Thoracic aorta (tissue), 2 donors: ENCODE measurements at places on chromosomes 1 and 21.

DNA sequence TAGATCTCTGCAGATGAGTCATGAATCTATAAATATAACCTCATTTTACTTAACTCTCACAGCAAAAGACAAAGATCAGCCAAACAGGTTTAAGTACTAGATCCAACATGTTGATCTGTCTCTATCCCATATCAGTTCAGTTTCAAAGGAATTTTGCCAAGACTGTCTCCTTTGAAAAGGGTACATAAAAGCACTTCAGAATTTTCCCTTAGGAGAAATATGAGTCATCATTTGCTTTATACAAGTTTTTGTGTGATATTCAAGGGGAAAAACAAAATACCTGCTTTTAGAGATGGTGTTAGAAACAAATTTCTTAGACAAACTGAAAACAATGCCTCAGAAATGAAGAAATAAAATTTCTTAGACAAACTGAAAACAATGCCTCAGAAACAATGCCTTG, 73.5 kb upstream of the LRRC7 start:
- no peaks in the 10 kb centered on the region for H3K36me3 ChIP-seq
- DNase-seq = no peak
- no peak overlapping the region for H3K27ac ChIP-seq
- H3K4me1 ChIP-seq = no peaks in the 10 kb centered on the region
- H3K27me3 ChIP-seq = no peaks in the 10 kb centered on the region
- no peak overlapping the region for H3K4me3 ChIP-seq

GRCh38 chr1:153386500-153386901, 4.4 kb downstream of the S100A8 start:
- no peak for DNase-seq
- H3K36me3 ChIP-seq = no peaks in the 10 kb centered on the region
- H3K4me3 ChIP-seq = no peak overlapping the region

- H3K4me1 ChIP-seq = peaks cover 13% of the 10 kb centered on the region
- peak; percentile 56 for DNase-seq
- H3K27ac ChIP-seq = peak within 1 kb of the TSS; percentile 67
- H3K4me3 ChIP-seq = no peak within 1 kb of the TSS
- peaks cover 7% of the 10 kb centered on the region for H3K36me3 ChIP-seq
Measured at GRCh38 chr1:161367684-161368400, at the start of gene CFAP126. CFAP126 (minus strand) TSS chr1:161367876; CDS start chr1:161367868, 8 bp downstream.

DNA sequence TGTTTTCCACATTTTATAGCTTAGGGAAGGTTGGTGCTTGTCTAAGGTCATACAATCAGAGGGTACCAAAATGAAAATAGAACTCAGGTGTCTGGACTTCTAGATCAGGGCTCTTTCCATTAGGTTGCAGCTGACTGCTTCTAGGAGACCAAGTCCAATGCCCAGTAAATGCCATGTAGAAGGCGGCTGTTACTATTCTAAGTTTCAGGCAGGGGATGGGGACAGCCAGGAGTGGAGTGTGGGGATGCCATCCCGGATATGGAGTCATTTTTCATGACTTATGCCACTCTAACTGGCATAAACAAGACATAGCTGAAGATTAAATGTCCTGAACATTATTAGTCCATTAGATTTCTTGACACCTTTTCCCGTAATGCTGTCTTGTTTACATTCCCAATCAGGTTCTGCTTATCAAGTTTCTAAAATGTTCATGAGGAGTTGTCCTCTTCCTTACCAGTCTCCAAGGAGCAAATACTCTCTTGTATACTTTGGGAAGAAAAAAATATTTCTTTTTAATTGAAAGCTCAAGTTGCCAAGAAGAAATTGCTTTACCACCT, 31.5 kb downstream of the XCL1 start:
- DNase-seq = no peak
- H3K4me3 ChIP-seq = no peak overlapping the region
- H3K36me3 ChIP-seq = no peaks in the 10 kb centered on the region
- H3K4me1 ChIP-seq = peaks cover 42% of the 10 kb centered on the region
- no peaks in the 10 kb centered on the region for H3K27me3 ChIP-seq

DNA sequence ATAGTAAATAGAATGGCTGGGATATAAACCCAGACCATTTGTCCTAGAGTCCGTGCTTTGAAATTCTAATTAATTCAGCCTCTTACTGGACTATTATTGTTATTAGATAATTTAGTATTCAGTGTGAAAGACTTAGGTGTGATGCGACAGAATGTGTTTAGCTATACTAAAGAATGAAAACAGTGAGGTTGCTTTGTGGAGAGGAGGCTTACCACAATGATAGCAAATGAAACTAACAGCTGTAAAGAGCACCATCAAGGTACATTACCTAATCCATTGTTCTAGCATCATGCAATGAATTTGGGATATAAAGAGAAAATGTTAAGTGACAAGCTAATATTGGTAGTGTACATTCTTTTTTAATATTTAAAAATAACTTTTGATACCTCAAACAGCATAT, 911.1 kb downstream of the KCNT2 start:
- H3K27ac ChIP-seq = no peak overlapping the region
- H3K36me3 ChIP-seq = no peaks in the 10 kb centered on the region
- no peak for DNase-seq

- no peak overlapping the region for H3K27ac ChIP-seq
- no peaks in the 10 kb centered on the region for H3K4me1 ChIP-seq
- no peaks in the 10 kb centered on the region for H3K27me3 ChIP-seq
Measured at GRCh38 chr1:75257424-75257823, 123.2 kb downstream of the LHX8 start.

GRCh38 chr1:93749487-93749886, 67.8 kb upstream of the BCAR3 start:
- peaks cover 6% of the 10 kb centered on the region for H3K4me1 ChIP-seq
- H3K27me3 ChIP-seq = no peaks in the 10 kb centered on the region
- H3K4me3 ChIP-seq = no peak overlapping the region
- DNase-seq = no peak
- H3K27ac ChIP-seq = no peak overlapping the region

DNA sequence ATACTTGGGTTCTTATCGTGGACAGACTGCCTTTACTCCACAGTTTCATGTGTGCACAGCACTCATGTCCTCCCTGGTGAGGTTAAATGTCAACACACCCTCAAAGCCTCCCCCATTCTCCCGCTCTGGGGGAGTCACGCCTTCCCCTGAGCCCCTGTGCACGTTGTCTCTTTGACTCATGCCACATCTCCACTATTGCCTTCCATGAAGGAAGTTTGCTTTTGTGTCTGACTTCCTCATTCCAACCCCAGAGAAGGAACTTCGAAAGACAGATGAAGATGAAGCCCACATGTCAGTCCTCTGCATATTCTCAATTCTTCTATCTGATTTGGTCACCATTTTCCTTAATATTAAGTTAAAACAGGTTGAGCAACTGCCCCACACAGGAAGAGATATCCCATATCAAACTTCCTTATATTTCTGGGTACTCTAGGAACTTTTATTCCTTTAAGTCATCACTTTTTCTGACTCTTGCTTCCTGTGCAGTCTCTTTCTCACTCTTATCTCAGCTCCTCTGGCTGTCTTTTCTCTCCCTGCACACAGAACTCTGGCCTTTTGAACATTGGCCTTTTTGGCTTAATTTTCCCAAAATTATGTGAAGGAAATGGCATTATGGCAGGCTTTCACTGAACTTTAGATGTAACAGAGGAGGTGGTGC, 41.5 kb downstream of the C4BPA start:
- H3K4me1 ChIP-seq = no peaks in the 10 kb centered on the region
- H3K27me3 ChIP-seq = no peaks in the 10 kb centered on the region
- no peaks in the 10 kb centered on the region for H3K36me3 ChIP-seq
- no peak overlapping the region for H3K4me3 ChIP-seq
- DNase-seq = no peak

GRCh38 chr21:40029888-40030287, 162.7 kb downstream of the PCP4 start:
- H3K27me3 ChIP-seq = no peaks in the 10 kb centered on the region
- DNase-seq = no peak
- no peaks in the 10 kb centered on the region for H3K4me1 ChIP-seq
- no peak overlapping the region for H3K27ac ChIP-seq
- H3K36me3 ChIP-seq = no peaks in the 10 kb centered on the region
- H3K4me3 ChIP-seq = no peak overlapping the region

DNA sequence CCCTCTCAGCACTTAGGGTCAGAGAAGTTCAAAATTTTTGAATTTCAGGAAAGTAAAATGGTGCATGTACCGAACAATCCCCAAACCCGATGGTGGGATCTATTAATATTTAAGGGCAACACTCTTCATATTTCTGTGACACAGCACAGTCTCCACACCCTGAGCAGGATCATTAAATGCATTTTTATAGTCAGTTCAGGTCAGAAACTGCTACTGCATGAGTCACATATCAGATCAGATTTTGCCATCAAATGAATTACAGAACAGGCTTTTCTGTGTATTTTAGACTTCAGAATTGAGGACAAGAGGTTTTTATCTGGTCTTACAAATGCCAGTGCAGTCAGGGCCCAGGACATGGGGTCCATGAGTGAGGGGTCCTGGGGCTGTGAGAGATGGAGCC, 79.2 kb downstream of the RIPK4 start:
- H3K27me3 ChIP-seq = no peaks in the 10 kb centered on the region
- H3K4me3 ChIP-seq = no peak overlapping the region
- DNase-seq = no peak
- no peaks in the 10 kb centered on the region for H3K4me1 ChIP-seq

DNA sequence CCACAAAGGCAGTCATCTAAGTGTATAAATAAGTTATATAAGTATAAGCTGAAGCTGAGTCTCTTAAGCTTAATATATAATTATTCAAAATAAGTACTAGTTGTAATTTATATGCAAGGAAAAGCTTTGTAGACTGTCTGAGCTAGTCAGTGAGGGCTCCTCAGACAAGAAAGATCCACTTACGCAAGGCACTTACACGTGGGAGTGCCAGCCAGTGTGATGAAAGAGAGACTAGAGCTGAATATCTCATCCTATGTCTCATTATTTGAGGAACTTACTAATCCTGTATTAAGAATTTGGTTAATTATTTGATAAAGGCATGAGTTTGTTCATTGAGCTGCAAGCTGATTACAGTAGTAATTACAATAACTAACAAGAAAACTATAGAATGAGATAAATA, 146.9 kb downstream of the PDE4B start:
- DNase-seq = no peak
- no peak overlapping the region for H3K27ac ChIP-seq
- H3K36me3 ChIP-seq = no peaks in the 10 kb centered on the region
- H3K27me3 ChIP-seq = no peaks in the 10 kb centered on the region
- no peaks in the 10 kb centered on the region for H3K4me1 ChIP-seq
- no peak overlapping the region for H3K4me3 ChIP-seq

GRCh38 chr1:1254667-1254998, 8.1 kb upstream of the C1QTNF12 start:
- no peaks in the 10 kb centered on the region for H3K27me3 ChIP-seq
- DNase-seq = no peak
- peaks cover 36% of the 10 kb centered on the region for H3K36me3 ChIP-seq

- no peak for DNase-seq
- H3K4me1 ChIP-seq = no peaks in the 10 kb centered on the region
Measured at GRCh38 chr1:179493323-179493722, 82.4 kb downstream of the NPHS2 start.

GRCh38 chr1:105122041-105122440, 1372.3 kb downstream of the AMY1C start:
- no peak for DNase-seq
- no peaks in the 10 kb centered on the region for H3K27me3 ChIP-seq
- no peaks in the 10 kb centered on the region for H3K36me3 ChIP-seq
- no peak overlapping the region for H3K4me3 ChIP-seq
- no peak overlapping the region for H3K27ac ChIP-seq

- DNase-seq = no peak
- H3K4me3 ChIP-seq = no peak overlapping the region
- H3K36me3 ChIP-seq = no peaks in the 10 kb centered on the region
- peaks cover 20% of the 10 kb centered on the region for H3K4me1 ChIP-seq
- no peak overlapping the region for H3K27ac ChIP-seq
Measured at GRCh38 chr1:47351305-47351704, 17.7 kb downstream of the CMPK1 start.

DNA sequence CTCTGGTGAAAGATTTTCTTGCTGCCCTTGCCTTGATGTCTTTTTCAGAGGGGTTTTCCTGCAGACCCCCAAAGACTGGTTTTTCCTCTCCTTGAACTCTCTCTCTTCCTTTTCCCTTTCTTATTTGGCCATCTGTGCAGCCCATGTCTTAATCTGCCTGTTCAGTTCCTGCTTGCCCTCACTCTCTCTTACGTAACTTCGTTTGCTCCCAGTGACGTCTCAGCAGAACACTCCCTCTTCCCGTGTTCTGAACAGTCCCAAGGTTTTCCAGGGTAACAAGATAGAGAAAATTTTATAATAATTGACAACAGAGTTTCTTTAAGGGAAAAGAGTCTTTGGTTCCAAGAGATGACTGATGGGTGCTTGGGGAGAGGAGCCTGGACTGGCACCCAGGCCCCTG, 109.1 kb upstream of the LMO4 start:
- no peak overlapping the region for H3K27ac ChIP-seq
- no peaks in the 10 kb centered on the region for H3K4me1 ChIP-seq
- no peaks in the 10 kb centered on the region for H3K27me3 ChIP-seq

DNA sequence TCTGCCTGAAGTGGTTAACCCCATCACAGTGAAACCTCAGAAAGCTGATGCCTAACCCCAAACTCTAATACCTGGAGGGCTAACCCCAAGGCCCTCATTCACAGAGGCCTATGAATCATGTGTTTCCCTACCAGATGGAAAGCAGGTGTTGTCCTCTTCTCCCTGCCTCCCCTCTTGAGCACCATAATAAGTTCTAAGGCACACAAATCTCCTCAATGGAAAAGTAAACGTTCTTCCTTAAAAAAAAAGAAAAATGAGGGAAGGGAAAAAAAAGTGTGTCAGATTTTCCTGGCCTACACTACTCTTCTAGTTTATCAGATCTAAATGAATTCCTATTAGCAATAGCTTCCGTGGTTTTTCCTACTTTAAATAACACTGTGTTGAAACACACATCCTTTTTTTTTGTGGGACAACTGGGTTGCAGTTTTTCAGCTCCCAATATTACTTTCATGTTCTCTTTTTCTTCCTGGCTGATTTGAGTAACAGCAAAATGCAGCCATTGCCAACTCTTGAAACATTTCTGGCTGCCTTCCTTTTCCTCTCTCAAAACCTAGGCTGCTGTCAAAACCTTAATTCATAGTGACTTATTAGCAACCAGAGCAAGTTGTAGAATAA, 43.2 kb downstream of the SLC44A3 start:
- peak overlapping the region; percentile 47 for H3K4me3 ChIP-seq
- H3K4me1 ChIP-seq = peaks cover 27% of the 10 kb centered on the region
- H3K27me3 ChIP-seq = no peaks in the 10 kb centered on the region
- no peaks in the 10 kb centered on the region for H3K36me3 ChIP-seq
- H3K27ac ChIP-seq = peak overlapping the region; percentile 87
- DNase-seq = no peak

DNA sequence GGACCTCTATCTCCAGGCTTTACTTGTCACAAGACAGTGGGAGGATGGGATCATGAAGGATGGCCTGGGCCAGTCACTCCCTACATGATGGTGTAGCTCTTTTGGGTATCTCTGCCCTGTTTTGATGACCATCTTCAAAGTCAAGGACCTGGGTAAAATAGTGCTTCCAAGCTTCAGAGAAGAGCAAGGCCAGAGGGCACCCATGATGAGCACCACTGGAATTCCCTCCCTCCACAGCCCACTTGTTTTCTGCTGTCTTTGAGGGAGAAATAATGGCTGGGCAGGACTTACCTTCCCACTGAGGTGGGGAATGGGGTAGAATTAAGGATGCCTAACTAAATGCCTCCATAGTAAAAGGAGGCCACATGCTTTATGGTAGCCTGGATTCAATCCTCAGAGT, 165.7 kb downstream of the DHRS3 start:
- H3K27ac ChIP-seq = peak overlapping the region; percentile 94
- peaks cover 99% of the 10 kb centered on the region for H3K4me1 ChIP-seq
- DNase-seq = no peak
- no peaks in the 10 kb centered on the region for H3K27me3 ChIP-seq
- H3K36me3 ChIP-seq = no peaks in the 10 kb centered on the region
